ENCODE measurements at places on chromosomes 5 and 9.

- no peak for DNase-seq
Measured at GRCh38 chr5:135543485-135544304, 7.9 kb upstream of the NEUROG1 start.

DNA sequence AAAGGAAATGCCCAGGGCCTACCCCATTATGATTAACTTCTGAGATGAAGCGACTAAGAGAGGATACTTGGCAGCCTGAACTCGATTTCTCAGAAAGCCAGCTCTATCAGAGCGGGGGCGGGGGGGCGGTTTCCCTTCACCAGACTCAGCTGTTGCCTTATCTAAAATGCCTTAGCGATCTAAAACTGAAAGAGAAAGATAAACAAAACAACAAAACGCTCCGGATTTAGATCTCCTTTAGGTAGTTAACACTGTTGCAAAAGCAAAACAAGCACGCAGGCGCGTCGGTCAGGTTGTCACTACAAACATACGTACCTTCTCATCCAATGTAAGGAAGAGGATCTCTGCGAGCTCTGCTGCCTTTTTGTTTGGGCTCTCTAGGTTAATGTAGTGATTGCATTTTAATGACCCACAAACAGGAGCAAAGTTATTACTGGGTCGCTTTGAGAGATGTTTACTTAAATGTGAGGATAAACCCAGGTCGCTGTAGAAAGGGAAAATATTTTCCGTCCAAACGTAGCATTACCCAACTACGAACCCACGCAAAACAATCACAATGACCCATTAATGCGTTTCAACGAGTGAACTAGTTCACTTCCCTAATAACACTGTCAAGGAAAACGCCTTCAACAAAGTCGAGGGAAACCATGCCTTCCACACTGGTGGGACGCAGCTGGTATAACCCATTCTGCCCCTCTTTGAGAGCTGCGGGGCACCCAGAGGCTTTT lies 982 bp downstream of the EPB41L4A start:
- no peak for DNase-seq

DNA sequence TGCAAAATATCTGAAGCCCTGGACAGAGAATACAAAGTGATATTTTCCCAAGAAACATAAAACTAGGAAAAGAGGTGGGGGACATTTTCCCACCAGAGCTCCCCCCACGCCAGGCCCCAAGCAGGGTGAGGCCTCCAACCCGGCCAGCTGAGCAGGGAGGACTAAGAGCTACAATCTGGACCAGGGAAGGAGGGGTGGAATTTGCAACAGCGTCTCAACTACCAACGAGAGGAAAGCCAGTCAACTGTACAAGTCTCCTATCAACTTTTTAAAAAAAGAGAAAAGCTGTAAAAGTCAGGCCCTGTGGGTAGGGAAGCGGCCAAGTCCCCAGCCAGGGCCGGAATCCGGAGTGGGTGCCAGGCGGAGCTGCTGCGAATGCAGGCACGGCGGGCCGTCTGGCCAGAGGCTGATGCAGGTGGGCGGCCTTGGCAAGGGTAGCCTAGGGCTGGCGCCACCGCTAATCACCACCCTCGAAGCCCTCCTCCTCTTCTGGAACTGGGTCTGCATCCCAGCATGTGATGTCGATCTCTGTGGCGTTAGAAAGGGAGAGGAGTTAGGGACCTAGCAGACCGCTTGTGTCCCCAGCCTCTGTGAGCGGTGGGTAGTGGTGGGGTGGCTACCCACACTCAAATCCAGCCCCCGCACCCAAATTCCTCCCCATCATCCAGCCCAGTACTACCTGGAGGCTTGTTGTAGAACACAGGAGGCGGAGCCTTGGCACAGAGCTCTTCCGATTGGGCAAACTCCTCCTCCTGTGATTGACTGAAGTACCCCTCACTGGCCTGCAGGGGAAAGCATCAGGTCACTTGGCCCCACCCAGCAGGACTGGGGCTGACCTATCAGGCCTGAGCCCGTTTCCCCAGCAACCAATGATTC lies 10.6 kb downstream of the PRR7 start:
- DNase-seq: peak; percentile 68

DNA sequence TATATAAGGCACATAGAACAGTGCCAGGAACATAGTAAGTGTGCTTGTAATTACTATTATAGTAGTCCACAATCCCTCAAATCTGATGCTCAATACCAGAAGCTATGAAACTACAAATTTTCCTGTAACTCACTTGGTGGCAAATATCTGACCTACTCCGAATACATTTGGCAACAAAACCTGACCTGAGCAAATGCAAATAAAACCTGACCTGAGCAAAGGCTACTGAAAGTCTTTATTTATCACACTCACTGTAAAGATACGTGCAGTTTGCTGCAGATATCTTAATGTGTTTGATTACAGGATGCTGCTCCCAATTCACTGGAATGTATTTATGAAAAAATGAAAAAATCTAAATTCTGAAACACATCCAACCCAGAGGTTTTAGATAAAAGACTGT lies 7.1 kb downstream of the MEGF9 start:
- DNase-seq: no peak

GRCh38 chr9:88259001-88259400 lies 120.7 kb upstream of the SPATA31C2 start:
- no peak for DNase-seq

- no peak for DNase-seq
Measured at GRCh38 chr9:71003346-71003745, 118.1 kb downstream of the TRPM3 start.

DNA sequence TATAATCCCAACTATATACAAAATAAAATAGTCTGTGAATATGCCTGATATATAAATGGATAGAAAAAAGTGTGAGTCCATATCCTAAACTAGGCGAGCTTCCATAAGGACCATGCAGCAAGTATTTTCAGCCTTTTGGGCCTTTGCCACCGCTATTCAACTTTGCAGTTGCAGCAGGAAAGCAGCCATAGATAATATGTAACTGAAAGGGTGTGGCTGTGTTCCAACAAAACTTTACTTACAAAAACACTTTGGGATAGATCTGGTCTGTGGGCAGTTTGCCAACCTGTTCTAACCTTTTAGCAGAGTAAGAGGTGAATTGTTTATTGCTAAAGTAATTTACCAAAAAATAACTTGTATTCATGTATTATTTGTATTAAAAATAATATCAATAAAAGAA lies 127.8 kb upstream of the GPR151 start:
- no peak for DNase-seq

- DNase-seq: no peak
Measured at GRCh38 chr5:73189871-73190376, 16.9 kb downstream of the TMEM174 start.
